ENCODE measurements at places on chromosomes 3 and 15. TPM values are rescaled to one million over a fixed set of nuclear protein-coding genes. Genes with fewer than 3 reads are reported as not detected.

Gene AGBL1
- not detected for total RNA-seq

GRCh38 chr3:78873641-78874040 lies 894.2 kb downstream of the ROBO1 start:
- no peak for DNase-seq

GRCh38 chr3:182735672-182736071 lies 57.6 kb upstream of the ATP11B start:
- DNase-seq: peak; percentile 68

- DNase-seq: no peak
Observed at GRCh38 chr15:96303503-96304056, 26.9 kb upstream of the NR2F2 start.

GRCh38 chr3:184290331-184290730 lies 8.7 kb upstream of the PSMD2 start:
- no peak for DNase-seq

DNA sequence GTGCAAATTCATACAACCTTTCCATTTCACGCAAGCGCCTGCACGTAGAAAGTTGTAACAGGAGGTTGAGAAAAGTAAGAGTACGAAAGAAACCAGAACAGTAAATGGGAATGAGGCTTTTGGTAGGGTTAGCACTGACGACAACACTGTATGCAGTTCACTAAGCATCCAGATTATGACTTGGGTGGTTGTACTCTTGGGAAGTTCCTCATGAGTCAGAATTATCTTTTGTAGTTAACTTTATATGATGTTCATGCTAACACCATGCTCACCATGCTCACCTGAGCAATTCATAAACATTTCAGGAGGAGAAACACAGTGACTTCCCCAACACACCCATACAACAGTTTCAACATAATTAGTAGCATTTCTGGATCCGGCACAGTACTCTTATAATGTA lies 3.0 kb upstream of the LPP start:
- no peak for DNase-seq

- DNase-seq: no peak
Observed at GRCh38 chr3:52783211-52783555, 5.8 kb downstream of the ITIH1 start.

DNA sequence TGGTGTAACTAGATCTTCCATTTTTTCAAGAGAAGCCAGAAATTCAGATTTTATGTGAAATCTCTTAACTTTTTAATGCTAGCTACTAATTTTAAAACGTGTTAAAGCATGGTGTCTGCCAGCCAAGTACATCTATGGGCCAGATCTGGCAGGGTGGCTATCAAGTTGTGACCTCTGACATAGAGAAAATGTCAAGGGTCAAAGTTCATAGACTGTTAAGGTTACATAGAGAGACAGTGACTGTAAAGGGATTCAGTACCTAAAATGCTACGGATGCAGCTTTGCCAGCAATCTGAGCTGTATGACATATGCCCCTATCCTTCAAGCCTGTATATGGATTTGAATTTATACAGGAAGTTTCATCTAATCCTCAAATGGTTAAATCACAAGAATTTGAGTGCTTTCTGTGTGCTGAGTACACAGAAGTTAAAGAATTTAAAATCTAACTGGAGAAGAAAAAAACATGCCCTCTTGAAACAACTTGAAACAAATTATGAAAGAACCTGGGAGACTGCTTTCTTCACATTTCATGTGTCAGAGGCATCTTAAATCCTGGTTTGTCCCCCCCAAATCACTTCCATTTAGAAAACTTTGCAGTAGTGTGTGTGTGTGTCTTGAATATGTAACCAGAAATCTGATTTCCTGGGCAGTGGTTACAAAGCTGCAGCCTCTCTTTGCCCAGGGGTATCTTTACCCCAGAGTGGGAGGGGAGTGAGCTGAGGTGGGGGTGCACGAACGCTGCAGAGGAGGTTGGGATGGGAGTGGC lies 895 bp upstream of the ARHGAP31 start:
- no peak for DNase-seq

DNA sequence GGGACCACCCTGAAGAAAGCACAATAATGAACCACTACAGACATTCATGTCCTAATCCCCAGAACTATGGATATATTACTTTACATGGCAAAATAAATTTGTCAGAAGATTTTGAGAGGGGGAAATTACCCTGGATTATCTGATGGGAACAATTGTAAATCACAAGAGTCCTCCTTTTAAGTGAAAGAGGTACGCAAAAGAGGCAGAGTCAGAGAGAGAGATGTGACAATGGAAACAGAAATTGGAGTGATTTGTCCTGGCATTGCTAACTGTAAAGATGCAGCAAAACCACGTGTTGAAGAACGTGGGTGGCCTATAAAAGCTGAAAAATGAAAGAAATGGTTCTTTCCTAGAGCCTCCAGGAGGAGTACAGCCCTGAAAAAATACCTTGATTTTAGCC lies 1121.4 kb upstream of the ALCAM start:
- DNase-seq: no peak

GRCh38 chr3:126476166-126477060 lies 722 bp upstream of the ZXDC start:
- no peak for DNase-seq

Gene SLC6A1
- not detected for total RNA-seq

Gene CNTN6
- total RNA-seq: 0.05 TPM

- DNase-seq: no peak
Observed at GRCh38 chr3:188754267-188754666, 417.5 kb upstream of the TPRG1 start.

DNA sequence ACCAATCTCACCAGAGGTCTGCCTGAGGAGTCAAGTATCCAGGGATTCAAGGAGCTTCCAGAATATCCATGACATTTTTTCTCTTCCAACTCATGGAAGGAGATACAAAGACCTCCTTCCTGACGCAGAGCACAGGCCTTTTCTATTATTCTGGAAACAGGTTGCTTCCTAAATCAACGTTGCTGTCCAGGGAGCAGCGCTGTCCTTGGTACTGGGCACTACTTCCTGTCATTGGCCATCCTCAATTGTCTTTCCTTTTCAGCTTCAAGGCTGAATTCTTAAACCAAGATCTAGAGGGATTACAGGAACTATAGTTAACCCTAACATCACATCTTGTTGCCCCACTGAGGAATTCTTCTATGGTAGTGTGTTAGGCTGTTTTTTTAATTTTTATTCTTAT lies 50.4 kb upstream of the TBC1D21 start:
- DNase-seq: no peak

- DNase-seq: no peak
Observed at GRCh38 chr3:186588632-186589031, 18.1 kb downstream of the DNAJB11 start.

Gene NR2E3
- total RNA-seq: 0.10 TPM

DNA sequence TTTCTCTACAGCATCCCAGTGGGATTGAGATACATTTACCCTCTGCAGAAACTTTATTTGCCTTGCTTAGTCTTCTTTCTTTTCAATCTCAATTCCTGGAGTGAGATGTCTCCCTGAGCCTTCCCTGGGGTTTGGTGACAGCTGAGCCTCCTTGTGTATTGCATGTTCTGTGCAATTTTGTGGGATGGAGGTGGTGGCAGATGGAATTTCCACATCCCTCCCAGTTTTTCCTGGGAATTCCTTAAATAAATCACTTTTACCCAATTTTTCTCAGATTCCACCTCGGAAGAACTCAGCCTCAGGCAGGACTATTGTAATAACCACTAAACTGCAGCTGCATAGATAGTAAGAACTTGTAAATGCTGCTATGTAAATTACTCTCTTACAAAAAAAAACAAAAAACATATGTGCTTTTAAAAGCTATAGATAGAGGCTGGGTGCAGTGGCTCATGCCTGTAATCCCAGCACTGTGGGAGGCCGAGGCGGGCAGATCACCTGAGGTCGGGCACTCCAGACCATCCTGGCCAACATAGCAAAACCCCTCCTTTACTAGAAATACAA lies 88.5 kb upstream of the ABHD17C start:
- no peak for DNase-seq

Gene TMEM212
- total RNA-seq: not detected

All from glomerular endothelial cell (primary cell).